ENCODE measurements at places on chromosomes 4 and X.

- DNase-seq, result no peak
Observed at GRCh38 chr4:34181311-34181841, 2062.9 kb downstream of the ARAP2 start.

DNA sequence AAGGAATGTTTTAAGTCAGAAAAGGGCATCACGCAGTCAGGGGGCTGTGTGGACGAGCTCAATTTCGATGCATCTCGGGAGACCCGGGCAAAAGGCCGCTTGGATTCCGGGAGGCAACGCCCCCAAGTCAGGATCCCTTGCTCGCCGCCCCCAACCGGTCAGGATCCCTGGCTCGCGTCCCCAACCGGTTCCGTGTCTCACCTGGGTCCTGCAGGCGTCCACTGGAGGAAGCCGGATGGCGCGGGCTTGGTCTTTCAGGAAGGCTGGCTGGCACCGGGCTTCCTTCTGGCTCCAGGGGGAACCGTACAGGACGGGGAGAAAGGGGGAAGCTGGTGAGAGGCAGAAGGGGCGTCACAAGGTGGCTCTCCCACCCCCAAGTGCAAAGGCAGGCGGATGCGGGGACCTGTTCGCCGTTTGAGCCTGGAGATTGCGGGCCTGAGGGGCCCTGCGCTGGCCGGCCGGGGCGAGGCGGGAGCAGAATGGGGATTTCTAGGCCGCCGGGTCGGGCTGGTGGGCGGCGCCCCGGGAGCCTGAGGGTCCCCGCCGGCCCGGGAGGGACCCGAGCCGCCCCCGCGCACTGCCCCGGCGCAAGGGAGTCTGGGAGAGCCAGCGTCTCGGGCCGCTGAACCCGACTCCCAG lies 84.7 kb downstream of the HPRT1 start:
- DNase-seq, result no peak

DNA sequence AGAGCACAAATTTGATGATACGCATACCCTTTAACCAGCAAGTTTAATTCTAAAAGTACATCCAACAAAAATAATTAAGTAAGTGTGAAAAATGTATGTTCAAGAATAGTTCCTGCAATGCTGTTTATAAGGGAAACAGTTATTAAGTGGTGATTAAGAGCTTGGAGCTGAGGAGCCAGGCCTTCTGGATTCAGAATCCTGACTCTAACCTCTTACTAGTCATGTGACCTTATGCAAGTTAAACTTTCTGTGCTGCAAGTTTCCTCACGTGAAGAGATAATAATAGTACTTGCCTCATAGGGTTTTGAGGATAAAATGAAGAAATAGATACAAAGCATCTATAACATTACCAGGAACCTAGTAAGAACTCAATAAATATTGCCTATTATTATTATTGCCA lies 77.7 kb downstream of the FAM13A start:
- no peak for DNase-seq

- DNase-seq, result no peak
Observed at GRCh38 chr4:109574443-109574850, 14.4 kb downstream of the MCUB start.

DNA sequence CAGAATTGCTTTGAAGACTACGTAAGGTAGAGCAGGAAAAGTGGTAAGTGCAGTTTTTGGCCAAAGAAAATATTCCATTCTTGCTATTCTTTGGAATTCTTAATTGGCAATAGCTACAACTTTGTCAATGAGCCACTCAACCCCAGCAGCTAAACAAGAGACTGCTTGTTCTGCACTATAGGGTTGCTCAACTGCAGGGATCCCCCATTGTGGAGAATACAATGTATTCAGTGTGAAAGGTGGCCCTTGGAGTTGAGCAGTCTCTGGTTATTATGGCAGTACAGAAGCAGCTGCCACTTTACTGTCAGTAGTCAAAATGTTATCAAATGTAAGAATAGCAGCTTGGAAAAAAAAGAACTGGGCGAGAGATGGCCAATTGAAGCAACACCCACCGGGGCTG lies 808.7 kb downstream of the CENPC start:
- no peak for DNase-seq

Measured in frontal cortex (tissue), 4 donors.